ENCODE measurements at places on chromosomes 2 and 18.

DNA sequence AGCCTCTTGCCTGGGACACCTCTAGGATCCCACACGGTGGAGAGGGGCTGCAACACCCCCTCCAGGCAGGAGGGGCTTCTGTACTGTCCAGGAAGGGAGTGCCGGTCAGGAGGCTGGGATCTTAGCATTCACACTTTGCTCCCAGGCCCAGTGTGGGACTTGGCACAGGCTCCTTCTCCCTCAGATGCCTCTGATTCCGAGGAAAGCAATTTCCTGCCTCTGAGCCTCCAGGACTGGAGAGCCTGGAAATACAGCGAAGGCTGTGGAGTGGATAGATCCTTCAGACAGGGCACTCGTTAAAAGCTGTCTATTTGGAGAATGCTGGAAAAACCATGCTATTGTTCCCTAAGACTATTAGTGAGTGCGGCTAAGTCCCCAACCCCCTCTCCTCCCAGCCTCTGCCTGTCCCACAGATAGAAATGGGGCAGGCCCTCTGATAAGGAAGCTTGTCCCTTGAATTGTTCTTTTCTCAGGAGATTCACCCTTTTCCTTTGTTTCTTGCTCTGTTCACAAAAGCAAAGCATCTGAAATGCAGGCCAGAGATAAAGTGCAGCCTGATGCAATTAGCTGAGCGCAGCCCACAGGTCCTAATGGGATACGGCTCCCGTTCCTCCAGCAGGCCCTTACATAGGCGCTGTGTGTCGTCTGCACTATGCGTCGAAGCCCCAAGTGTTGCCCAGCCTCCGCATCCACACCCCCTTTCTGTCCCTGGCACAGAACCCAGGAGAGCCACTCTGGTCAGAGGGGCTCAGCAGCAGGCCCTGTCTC is 252.2 kb downstream of the KLHL29 start:
- peak; percentile 61 for DNase-seq

DNA sequence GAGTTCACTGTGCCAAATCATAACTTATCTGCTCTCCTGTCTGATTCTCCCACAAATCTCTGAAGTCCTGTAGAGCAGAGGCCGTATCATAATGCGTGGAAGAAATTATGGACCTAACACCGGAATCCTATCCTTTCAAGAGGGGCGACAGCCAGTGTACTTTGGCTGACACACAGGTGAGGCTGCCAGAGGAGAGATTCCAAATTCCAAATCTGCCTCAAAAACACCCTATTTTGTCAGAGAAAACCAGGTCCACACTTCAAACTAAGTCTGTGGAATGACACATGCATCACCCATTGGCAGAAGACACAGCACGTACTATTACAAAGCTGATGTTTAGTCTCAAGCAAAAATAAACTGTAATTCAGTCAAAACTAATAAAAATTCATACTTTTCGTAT is 139.2 kb upstream of the PID1 start:
- peak; percentile 49 for DNase-seq

- peak; percentile 91 for DNase-seq
Measured at GRCh38 chr2:96907115-96908041, 37.5 kb upstream of the SEMA4C start.

- DNase-seq, result no peak
Measured at GRCh38 chr2:8448824-8449556, 232.9 kb upstream of the ID2 start.

- DNase-seq, result peak; percentile 60
Measured at GRCh38 chr2:60554646-60555065, 1.2 kb upstream of the BCL11A start.

DNA sequence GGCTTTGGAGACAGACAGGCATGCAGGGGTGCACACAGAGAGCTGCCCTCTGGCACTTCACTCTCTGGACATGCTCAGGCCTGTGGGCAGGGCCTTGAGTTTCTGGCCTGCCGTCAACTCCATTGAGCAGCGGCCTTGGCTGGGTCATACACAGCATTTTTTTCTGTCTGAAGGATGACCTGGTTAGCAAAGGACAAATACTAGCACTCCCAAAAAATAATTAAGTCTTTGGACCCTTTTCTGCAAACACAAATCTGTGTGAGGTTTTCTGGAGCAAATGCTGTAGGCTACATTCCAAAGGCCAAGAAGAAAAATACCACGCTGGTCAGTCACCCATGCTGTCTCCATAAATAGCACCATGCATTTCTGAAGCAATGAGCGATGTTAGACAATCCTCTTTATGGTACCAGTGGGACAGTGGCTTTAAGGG is 124.7 kb upstream of the CTAGE1 start:
- DNase-seq, result no peak

DNA sequence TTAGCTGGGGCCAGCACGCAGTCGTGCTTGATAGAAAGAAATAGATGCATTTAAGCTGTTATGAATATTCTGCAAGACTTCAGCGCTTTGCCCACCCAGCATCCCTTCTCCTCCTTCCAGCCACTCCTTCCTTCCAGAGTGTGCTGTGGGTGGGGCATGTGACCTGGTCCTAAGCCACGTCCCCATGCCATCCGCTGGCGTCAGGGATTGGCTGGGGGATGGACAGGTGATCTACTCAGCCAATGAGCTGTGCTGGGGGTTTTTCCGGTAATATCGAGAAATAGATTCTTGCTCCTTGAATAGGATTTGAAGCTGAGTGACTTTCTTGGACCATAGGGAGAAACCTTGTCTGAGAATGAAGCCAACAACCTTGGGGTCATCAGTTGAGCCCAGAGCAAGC is 4.8 kb upstream of the ZAP70 start:
- no peak for DNase-seq

DNA sequence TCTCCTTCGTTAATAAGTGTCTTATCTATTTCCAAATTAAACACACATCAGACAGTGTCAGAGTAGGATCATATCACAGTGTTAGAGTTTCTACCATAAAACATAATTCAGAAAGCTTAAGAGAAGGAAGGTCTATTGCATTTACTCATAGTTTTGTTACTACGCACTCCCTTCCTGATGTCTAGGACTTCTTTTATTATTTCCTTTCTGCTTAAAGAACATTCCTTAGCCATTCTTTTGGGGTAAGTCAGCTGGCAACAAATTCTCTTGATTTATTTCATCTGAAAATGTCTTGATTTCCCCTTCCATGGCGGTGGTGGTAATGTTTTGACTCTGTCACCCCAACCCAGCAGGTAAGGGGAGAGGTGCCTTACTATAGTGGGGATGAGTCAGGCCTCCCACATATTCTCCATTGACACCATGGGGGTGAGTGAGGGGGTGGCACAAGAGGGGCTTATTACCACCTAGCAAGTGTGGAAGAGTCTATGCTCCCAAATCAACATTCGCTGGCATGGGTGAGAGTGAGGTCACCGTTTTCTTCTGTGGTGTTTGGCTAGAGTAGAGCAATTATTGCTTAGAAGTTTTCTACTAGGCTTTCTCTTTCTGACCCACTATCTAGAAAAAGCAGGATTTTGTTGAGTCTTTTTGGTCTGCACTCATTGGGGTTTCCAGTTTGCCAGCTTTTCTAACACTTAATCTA is 29.9 kb downstream of the ABCB11 start:
- DNase-seq, result no peak

DNA sequence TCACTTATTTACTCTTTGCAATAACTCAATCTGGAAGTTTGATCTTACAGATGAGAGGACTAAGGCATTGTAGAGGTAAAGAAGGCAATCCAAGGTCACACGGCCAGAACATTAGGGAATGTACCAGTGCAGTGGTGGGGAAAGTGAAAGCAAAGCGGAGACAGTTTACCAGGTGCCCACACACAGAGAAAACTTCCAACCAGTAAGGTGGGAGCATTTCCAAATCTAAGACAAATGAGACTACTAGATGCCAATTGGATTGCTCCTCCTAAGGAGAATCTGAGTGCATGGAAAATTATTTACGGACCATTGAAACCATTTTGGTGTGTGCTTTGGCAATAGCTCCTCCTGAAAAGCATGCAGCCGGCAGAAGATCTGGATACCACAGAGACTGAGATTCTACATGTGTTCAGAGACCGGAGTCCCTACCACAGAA is 34.9 kb downstream of the SLC20A1 start:
- no peak for DNase-seq

GRCh38 chr2:169715379-169716237 is 18.0 kb upstream of the KLHL23 start:
- peak; percentile 46 for DNase-seq

DNA sequence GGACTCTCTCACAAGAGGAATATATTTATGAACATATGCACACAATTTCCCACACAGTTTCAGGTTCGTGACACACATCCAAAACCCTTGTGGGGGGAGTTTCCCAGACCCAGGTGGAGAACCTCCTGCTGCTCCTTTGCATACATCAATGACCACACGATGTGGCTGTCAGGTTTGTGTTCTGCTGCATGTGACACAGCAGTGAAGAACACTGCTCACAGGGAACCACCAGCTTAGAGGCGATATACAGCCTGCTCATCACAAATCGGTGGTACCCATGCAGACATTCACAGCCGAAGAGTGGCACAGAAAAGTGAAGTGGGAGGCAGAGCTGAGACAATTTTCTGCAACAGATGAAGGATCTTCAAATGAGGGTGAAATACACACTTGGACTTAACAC is 175.6 kb upstream of the ZFP36L2 start:
- DNase-seq, result no peak

DNA sequence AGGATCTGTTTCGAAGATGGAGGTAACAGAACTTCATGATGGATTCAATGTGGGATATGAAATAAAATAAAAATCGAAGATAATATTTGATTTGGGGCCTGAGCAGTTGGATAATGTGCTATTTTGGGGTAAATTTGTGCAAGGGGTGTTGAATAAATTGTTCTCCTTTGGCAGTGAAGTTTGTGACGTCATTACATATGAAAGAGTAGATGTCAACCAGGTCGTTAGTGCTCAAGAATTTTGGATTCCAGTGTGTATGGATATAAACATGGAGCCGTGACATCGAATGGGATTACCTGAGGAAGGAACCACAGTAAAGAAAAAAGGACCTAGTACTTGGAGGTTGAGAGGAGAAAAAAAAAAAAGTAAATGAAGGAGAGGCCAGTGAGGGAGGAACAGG is 253.0 kb downstream of the NCKAP5 start:
- DNase-seq, result no peak

- DNase-seq, result no peak
Measured at GRCh38 chr2:100017633-100018032, 124.8 kb downstream of the AFF3 start.

DNA sequence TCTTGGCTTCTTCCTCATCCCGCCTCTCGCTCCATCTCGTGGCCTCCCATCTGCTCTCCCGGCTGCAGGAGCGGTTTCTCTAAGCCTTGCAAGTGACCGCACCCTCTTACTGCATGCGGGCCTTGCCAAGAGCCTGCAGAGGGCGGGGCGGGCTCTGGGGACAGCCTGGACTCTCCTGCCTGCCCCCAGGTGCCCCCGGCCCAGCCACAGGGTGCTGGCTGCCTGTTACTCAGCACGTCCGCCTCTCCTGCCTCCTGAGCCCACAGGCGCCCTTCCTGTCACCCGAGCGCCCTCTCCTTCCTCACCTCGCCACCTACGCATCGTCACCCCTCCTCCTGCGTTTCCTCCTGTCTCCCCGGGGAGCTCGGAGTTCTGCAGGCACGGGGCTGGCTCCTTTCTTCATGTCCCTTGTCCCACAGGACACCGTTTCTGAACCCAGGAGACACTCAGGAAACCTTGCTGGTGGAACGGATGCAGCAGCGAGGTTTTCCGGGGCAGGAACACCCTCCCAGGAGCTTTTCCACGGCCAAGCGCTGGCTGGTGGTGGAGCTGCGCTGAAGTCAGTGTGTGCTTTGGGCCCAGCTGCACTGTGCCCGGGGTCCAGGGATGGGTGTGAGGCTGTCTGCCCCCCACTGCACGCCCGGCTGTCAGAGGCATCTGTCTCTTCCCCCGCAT is 28.5 kb downstream of the HPCAL1 start:
- peak; percentile 76 for DNase-seq

- no peak for DNase-seq
Measured at GRCh38 chr2:156779416-156780120, 343.4 kb downstream of the GPD2 start.

- DNase-seq, result no peak
Measured at GRCh38 chr2:225028572-225028971, 13.7 kb downstream of the DOCK10 start.

- DNase-seq, result no peak
Measured at GRCh38 chr18:43680096-43680495, 402.8 kb upstream of the SYT4 start.

GRCh38 chr2:235854276-235854675 is 313.9 kb downstream of the GBX2 start:
- DNase-seq, result no peak

- DNase-seq, result no peak
Measured at GRCh38 chr2:147327613-147328012, 517.2 kb upstream of the ACVR2A start.

GRCh38 chr2:39525636-39526412 is 88.7 kb upstream of the MAP4K3 start:
- DNase-seq, result no peak

- peak; percentile 83 for DNase-seq
Measured at GRCh38 chr18:34976899-34977837, 64.0 kb upstream of the MAPRE2 start.

DNA sequence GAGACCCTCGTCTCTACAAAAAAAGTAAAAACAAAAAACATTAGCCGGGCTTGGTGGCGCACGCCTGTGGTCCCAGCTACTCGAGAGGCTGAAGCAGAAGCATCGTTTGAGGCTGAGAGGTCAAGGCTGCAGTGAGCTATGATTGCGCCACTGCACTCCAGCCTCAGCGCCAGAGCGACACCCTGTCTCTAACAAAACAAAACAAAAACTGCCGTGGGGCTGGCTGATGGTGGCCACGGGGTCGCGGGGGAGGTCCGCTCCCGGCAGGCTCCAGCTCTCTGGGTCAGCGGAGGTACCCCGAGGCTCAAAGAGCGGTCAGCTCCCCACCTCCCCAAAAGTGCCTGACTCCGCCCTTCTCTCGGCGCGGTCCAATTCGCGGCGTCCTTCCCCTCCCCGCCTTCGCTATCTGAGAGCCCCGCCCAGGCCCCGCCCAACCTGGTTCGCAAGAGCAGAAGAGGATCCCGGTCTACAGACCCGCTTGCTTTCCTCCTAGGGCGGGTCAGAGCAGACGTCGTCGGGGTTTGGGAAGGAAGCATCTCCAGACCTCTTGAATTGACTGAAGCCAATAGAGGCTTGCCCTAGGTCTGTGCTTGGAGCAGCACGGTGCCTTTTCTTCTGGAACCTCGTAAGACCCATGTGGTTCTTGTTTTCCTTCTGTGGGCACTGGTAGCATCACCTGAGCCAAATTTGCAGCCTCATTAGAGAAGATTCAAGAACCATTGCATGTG is 7.8 kb downstream of the RAX start:
- no peak for DNase-seq

- DNase-seq, result peak; percentile 32
Measured at GRCh38 chr2:240348522-240348921, 86.9 kb upstream of the GPC1 start.

- no peak for DNase-seq
Measured at GRCh38 chr18:57603871-57604270, 17.4 kb upstream of the FECH start.

Measured in tongue (tissue), 3 donors.